ENCODE measurements at places on chromosomes 2 and 18.
A peak's percentile ranks its signal among the peaks of the same experiment; 100 is the strongest.

GRCh38 chr2:36343606-36344005 lies 12.0 kb upstream of the CRIM1 start:
- DNase-seq = no peak

DNA sequence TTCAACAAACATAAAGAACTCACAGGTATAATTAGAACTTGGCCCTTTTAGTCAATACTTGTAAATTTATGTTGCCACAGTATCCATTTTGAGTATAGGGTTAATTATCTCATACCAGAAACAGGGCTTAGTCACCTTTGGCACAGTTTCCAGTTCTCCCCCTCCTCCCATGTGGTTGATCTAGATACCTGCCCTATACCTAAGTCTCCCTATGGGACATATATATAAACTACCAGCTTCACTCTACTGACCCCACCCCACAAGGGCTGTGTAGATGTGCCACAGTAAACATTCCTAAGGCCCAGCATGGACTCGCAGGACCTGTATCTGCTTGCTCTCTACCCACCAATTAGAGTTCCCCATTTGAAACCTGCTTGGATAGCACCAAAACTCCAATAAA lies 371.7 kb upstream of the RND3 start:
- DNase-seq = no peak

DNA sequence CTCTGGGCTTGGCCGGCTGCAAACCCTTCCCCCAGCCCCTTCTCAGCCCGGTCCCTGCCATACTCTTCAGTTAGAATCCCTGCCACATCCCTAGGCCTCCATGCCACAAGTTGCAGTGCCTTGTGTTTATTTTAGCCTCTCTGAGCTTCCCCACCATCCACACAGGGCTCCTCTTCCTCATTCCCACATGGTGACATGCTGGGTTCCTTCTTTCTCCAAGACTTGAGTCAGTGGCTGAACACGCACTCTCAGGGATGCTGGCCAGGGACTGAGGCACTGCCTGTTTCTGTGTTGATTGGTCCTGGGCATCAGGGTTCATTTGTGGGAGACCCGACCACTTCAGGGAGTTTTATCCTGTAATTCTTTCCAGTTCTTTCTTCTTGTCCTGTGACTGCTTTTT lies 56.3 kb downstream of the KCNS3 start:
- no peak for DNase-seq

DNA sequence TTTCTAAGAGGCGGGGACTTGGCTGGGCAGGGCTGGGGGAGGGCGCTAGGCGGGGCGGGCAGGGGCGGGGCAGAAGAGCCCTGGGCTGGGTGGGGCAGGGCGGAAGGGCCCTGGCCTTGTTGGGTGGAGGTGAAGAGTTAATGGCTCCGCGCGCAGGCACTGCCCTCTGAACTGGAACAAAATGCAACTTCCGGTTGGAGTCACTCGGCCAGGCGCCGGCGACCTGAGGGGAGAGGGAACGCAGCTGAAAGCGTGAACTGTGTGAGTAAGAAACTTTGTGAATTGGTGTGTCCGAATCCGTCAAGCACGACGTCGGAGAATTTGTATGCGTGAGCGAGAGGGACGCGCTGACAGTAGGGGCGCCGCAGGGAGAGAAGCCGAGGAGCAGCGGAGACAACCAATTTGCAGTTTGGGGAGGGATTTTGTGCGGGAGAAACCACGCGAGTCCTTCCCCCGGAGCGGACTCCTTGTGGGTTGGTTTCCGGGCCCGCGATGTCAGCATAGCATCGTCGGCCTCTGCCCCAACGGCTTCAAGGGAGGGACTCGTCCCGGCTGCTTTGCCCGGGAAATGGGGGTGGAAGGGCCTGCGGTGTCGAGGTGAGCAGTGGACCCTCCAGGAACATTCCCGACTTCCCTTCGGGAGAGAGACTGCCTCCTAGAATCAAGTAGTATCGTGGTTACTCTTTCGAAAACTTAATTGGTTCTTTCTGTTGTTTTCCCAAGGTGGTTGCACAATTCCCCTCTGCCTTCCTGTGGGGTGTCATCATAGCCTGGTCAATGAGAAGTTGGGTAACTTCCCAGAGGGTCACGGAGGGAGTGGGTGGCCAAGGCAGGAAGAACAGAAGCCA lies at the start of gene TANK:
Gene TANK, plus strand, starts transcription at position 203 of the 848 bp plus-strand sequence. CDS start 19,235 bp downstream, outside the sequence.
- peak; percentile 92 for DNase-seq

GRCh38 chr2:203804070-203804469 lies 63.5 kb upstream of the CTLA4 start:
- no peak for DNase-seq

DNA sequence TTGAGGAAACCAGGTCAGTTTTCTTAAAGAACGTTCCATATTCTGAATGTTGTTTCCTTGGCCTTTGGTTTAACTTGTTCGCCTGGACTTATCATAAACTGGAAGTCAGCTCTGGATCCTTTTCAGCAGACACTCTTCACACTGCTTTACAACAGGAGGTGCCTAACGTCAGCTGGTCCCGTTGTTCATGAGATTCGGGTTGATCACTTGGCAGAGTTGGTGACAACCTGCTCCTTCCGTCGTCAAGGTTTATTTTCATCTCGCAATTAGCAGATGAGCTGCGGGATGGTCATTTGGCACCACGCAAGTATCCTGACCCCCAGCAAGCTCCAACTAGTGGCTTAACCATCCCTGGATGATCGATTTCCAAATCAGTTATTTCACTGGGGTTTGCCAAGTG lies 23.0 kb upstream of the BIN1 start:
- DNase-seq = no peak

DNA sequence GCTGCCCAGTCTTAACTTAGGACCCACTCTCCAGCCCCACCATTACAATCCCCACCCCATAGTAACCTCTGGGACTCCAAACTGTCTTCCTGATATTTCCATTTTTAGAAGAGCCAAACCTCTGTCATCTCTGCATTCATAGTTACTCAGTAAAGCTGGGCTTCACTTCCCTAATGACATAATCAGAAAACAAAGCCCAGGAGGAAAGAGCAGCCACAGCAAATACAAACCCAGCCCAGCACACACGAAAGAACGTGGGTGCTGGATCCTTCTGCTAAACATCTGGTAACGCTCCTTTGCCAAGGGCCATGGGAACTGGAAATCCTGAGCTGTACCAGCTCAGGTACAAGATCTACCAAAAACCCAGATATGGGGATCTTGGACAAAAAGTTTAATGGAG lies 36.8 kb upstream of the RIOK3 start:
- no peak for DNase-seq

DNA sequence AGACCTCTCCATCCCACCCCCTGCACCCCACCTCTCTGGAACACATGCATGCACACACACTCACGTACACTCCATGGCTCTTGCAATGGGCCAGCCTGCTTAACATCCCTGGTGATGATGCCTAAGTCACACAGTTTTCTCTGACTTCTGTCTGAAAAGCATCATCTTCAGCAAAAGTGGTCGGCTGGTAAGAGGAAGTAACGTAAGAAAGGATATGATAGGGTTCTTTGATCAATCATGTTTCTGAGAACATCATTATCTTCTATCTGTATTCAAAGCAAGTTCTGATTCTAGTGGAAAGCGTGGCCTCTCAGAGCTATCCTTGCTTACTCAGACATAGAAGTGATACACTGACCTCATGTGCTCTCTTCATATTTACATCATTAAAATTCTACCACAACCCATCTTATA lies 11.4 kb upstream of the NDUFV2 start:
- DNase-seq = no peak

- DNase-seq = no peak
Observed at GRCh38 chr18:4987452-4988405, 209.3 kb downstream of the AKAIN1 start.

GRCh38 chr2:28602751-28603639 lies 107.1 kb downstream of the PLB1 start:
- DNase-seq = no peak

GRCh38 chr2:140600116-140600515 lies 1530.7 kb downstream of the LRP1B start:
- no peak for DNase-seq

DNA sequence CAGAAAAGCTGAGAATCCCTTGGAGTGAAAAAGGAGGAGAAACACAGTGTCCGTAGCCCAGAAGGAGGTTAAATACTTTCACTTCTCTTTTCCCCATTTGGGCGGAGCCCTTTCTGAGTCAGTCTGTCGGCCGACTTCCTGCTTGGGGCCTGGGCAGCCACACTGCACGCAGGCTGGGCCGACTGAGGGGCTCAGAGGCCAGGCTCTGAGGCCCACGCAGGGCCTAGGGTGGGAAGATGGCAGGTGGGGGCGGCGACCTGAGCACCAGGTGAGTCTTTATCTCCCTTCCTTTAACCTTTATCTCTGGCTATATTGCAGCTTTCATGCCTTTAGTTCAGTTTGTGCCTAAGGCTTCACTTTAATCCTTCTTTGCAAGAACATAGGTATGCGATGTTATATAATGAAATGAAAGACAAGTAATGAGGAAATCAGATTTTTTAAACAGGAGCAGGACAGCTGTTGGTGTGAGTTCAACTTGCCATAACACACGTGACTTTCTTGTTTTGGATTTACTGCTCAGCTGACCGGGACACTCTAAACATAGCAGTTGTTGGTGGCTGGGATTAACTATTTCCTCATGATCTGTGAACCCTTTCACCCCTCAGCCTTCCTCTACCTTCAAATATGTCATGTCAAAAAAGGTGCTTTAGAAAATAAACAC lies at the start of gene SP100:
Gene SP100, plus strand, starts transcription at position 141 of the 661 bp plus-strand sequence. Its CDS starts 96 bp downstream, at position 237.
- DNase-seq = no peak

DNA sequence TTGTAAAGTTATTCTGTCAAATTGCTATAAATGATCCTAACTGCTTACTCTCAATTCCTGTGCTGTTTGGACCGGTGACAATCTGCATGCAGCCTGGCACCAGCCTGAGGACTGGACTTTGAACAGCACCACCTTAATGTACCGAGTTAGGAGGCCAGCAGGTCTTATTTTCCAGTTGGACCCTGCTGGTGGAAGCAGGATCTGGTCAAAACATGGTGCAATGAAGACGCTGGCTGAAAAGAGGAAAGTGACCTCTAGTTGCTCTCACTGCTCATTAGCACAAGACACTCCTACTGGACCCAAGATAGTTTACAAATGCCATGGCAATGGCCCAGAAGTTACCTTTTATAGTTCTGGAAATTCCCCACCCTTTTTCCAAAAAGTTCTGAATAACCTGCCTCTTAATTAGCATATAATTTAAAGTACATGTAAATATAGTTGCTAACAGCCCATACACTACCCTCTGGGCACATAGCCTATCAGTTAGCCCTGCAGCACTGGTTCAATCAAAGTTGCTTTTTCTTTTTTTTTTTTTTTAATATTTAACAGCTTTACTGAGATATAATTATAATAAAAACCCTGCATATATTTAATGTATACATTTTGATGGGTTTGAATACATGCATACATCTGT lies 35.8 kb downstream of the RBKS start:
- no peak for DNase-seq

- DNase-seq = no peak
Observed at GRCh38 chr2:172901913-172902312, 166.3 kb downstream of the RAPGEF4 start.

GRCh38 chr2:240936106-240936505 lies 30.0 kb downstream of the CROCC2 start:
- no peak for DNase-seq

Data from retina (tissue), 1 donor.